ENCODE measurements at places on chromosomes 4 and X. TPM values are rescaled to one million over a fixed set of nuclear protein-coding genes. Genes with fewer than 3 reads are reported as not detected.

The MAGEC1 gene
- total RNA-seq = 0.27 TPM

GRCh38 chr4:56746639-56747038 lies 65.5 kb upstream of the HOPX start:
- ATAC-seq = no peak

- ATAC-seq = no peak
Measured at GRCh38 chr4:89101256-89102161, 9.8 kb upstream of the TIGD2 start.

GRCh38 chr4:158314756-158315487 lies 104.6 kb downstream of the TMEM144 start:
- peak; percentile 89 for ATAC-seq

GRCh38 chr4:145791988-145792387 lies 112.0 kb downstream of the C4orf51 start:
- no peak for ATAC-seq

The ENAM gene
- 0.27 TPM for total RNA-seq

GRCh38 chr4:127214931-127215330 lies 417.8 kb upstream of the INTU start:
- no peak for ATAC-seq

DNA sequence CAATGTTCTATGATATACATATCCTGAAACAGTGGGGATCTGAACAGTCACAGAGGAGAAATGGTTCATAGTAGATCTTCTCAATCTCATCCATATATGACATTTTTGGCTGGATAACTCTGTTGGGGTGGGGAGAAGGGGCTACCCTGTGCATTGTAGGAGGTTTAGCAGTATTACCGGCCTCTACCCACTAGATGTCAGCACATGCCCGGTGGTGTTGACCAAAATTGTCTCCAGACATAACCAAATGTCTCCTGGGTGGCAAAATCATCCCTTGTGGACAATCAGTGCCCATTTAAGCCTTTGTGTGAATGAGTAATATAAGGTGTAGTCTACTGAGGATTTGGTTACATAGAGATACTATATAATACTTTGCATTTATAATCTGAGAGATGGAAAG lies 89.9 kb downstream of the PLS3 start:
- ATAC-seq = peak; percentile 73

- ATAC-seq = no peak
Measured at GRCh38 chr4:136829280-136829679, 703.0 kb downstream of the PCDH18 start.

The MAGEA12 gene
- total RNA-seq = not detected

The RHOXF1 gene
- total RNA-seq = not detected

The GAGE12E gene
- not detected for total RNA-seq

- peak; percentile 59 for ATAC-seq
Measured at GRCh38 chr4:53365121-53365485, 758 bp downstream of the SCFD2 start.

GRCh38 chr4:94653095-94653649 lies 104.6 kb upstream of the BMPR1B start:
- no peak for ATAC-seq

GRCh38 chr4:151690876-151691275 lies 69.9 kb downstream of the GATB start:
- ATAC-seq = peak; percentile 6

Data from motor neuron (in vitro differentiated cells).